NCI-H69 (cell line): ENCODE measurements at places on chromosomes 3 and 15.

DNA sequence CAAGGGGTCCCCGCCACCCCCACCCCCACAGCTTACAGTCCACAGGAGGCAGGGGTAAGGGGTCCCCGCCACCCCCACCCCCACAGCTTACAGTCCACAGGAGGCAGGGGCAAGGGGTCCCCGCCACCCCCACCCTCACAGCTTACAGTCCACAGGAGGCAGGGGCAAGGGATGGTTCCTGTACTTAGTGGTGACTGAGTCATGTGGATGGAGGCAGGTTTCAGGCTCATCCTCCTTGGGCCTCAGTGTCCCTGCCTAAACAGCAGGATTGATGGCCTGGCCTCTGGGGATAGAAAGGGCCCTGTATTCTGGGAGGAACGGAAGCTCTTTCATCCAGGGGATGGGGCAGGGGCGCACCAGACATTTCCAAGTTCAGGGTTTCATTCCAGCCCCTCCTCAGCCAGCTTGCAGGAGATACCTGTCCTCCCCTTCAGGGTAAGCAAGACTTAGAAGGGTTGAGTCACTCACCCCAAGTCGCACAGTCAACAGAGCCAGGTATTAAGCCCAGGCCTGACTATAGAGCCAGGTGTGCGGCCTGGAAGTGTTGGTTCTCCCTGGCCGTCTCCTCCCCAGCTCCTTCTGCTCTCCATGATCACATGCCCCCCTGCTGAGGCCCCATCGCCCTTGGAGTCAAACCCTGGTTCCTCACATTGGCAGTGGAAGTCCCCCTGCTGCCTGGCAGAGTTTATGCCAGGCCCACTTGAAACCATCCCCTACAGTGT is 12.5 kb downstream of the CSK start:
- no peak for DNase-seq

GRCh38 chr3:180755556-180755955 is 76.3 kb upstream of the CCDC39 start:
- no peak for DNase-seq

DNA sequence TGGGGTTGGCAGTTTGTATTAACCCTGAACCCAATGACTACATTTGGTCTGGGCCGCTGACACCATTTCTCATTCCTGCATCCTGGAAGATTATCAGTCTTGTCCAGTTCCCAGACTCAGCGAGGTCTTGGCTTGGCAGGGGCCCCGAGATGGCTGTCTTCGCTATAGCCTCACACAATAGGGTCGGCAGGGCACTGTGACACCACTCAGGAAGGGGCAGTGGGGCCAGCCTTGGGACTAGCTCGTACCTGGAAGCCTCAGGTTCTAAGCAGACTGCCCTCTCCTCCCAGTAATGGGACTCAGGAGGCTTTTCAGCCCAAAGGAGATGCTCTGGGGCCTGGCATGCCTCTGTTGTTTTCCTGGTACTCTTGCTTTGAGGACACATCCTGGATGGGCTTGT is 9.1 kb downstream of the TEX264 start:
- DNase-seq = no peak

DNA sequence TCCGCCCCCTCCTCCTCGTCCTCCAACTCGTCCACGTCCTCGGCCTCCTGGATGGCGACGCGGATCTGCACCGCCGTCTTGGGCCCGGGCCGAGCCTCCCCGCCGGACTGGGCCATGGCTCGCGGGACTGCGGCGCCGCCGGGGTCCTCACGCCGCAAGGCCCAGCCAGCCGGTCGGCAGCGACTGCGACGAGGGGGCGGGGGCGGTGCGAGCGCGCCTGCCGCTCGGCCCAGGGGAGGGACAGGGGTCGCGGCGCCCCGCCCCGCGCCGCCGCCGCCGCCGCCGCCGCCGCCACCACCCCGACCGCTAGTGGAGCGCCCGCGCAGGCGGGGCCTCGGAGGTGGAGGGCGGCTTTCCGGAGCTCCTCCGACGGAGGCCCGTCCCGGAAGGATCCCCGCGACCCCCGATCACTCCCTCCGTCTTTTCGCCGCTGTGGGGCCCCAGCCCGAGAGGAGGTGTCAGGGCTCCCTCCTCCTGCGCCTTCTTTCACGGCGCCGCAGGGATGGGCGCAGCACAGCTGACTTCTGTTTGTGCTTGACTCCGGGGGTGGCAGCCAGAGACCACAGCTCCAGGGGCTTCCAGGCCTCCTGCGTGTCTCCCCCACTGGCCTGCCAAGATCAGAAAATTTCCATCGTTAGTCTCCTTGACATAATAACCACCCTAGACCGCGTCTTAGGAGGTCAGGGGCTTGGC is at the start of gene LARP6:
LARP6 (minus strand) TSS at position 185 of the 693 bp plus-strand sequence; CDS start at position 116, 69 bp downstream.
- peak; percentile 34 for DNase-seq

DNA sequence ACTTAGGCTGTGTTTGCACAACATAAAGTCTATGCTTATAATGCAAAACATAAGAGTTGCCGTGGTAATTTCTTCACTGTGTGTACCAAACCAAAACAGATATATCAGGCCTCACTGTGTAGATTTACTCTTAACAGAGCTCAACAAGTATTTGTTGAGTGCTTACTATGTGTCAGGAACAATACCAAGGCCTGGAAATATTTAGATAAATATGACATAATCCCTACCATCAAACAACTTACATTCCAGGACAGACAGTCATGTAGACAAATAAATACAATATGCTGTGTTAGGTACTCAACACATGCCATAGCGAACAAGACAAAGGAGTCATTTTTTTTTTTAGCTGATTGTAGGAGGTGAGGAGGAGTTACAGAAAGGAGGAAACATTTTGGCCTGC is 554.0 kb downstream of the NSUN3 start:
- no peak for DNase-seq

DNA sequence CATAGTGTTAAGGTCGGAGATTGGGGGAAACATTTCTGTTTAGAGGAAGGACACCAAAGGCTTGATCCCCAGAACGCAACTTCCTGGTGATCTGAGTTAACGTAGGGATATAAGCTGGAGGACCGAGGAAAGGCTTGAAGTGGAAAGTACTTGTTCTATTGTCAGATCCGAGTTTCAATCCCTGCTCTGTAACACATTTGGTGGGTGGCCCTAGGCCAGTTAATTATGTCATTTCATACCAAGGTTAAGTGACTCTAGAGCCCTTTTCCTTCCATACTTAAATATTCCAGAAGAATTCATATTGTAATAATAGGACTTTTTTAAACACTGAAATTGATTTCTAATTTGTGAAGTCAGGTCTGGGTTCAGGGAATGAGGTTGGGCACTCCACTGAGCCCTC is 80.9 kb downstream of the RPLP1 start:
- DNase-seq = no peak

DNA sequence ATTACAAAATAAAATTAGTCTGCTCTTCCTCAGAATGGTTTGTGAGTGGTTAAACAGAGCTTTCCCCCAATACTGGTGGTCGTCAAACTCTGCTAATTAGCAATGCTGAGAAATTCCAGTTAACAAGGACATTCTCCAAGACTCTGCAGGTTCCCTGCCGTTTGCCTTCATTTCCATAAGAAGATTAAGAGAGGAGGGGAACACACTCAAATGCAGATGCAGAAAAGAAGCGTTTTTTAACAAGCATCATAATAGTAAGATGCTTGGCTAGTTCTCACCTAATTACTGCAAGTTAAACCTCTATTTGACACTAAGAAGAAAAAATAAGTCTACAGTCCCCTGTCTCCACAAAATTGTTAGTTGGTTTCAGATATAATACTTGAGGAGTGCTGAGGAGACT is 3.7 kb upstream of the SOX2 start:
- DNase-seq = no peak

- no peak for DNase-seq
Observed at GRCh38 chr15:78417754-78418630, 20.0 kb upstream of the IREB2 start.

DNA sequence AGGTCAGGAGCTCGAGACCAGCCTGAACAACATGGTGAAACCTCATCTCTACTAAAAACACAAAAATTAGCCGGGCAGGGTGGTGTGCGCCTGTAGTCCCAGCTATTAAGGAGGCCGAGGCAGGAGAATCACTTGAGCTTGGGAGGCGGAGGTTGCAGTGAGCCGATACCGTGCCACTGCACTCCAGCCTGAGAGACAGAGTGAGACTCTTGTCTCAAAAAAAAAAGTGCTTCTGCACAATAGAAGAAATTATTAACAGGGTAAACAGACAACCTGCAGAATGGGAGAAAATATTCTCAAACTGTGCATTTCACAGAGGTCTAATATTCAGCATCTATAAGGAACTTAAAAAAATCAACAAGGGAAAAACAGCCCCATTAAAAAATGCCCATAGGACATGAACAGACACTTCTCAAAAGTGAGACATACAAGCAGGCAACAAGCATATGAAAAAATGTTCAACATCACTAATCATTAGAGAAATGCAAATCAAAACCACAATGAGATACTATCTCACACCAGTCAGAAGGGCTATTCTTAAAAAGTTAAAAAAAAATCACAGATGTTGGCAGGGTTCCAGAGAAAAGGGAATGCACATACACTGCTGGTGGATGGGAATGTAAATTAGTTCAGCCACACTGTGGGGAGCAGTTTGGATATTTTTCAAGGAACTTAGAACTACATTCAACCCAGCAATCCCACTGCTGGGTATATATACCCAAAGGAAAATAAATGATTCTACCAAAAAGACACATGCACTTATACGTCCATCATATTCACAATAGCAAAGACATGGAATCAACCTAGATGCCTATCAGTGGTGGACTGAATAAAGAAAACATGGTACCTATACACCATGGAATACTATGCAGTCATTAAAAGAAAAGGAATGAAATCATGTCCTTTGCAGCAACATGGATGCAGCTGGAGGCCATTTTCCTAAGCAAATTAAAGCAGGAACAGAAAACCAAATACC is 75.5 kb downstream of the MSL2 start:
- no peak for DNase-seq

DNA sequence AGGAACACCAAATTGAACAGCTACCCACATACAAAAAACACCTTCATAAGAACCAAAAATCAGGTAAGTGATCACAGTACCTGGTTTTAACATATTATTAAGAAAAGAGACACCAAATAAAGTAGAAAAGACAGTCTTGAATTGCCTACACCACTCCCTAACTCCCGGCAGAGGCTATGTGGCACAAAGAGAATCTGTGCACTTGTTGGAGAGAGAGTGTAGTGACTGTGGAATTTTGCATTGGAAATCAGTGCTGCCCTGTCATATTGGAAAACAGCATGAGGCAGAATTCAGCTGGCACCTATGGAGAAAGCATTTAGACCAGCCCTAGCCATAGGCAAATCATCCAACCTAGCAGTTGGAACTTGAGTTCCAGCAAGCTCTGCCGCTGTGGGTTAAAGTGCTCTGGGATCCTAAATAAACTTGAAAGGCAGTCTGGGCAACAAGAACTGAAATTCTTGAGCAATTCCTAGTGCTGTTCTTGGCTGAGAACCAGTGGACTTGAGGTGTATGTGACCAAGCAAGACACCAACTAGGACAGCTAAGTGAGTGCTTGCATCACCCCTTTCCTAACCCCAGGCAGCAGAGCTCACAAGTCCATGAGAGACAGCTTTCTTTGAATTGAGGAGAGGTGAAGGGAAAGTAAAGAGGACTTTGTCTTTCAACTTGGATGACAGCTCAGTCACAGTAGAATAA is 969.6 kb upstream of the ALCAM start:
- no peak for DNase-seq

GRCh38 chr15:70247281-70247680 is 149.6 kb upstream of the TLE3 start:
- DNase-seq = no peak

GRCh38 chr15:25329696-25330095 is 109.1 kb downstream of the UBE3A start:
- peak; percentile 8 for DNase-seq

DNA sequence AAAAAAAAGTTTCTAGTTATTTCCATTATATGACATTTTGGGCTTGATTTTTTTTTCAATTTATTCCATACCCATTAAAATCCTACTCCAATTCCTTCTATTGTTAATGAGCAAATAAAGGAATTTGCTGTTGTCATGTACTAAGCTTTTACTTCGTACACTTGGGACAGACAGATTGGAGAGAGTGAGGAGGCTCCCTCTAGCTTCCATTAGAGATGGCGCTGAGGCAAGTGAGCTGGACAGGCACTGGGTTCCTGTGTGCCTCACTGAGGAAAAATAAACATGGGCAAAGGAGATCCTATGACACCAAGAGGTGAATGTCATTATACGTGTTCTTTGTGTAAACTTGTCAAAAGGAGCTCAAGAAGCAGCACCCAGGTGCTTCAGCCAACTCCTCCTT is 441.1 kb upstream of the MDFIC2 start:
- DNase-seq = peak; percentile 11

DNA sequence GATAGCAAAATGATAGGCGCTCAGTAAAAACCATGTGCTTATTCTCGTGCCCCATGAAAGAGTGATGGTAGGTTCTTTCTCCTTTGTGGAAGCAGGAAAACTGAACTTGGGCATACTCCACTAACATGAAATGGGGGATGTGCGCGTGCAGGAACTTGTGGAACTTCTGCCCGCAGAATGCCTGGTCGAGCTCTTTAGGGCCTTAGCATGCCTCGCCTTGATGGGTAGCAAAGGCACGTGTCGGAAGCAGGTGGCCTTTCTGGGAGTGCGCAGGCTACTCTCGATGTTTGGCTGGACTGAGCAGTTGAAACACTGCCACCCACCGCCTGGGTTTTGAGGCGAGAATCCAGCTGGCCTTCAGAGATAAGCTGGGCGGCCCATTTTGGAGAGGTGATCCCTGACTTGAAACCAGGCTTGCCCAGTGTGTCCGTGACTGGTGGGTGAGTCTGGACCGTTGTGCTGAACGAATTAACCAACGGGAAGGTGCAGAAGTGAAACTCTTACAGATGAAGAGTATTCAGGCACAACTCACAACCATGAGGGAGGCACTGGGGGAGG is 842 bp downstream of the PCCB start:
- DNase-seq = peak; percentile 74

- no peak for DNase-seq
Observed at GRCh38 chr15:47529241-47529640, 188.1 kb upstream of the SEMA6D start.

GRCh38 chr3:49725906-49726681 is 2.3 kb upstream of the GMPPB start:
- peak; percentile 30 for DNase-seq

- no peak for DNase-seq
Observed at GRCh38 chr15:98123834-98124233, 163.3 kb downstream of the ARRDC4 start.

DNA sequence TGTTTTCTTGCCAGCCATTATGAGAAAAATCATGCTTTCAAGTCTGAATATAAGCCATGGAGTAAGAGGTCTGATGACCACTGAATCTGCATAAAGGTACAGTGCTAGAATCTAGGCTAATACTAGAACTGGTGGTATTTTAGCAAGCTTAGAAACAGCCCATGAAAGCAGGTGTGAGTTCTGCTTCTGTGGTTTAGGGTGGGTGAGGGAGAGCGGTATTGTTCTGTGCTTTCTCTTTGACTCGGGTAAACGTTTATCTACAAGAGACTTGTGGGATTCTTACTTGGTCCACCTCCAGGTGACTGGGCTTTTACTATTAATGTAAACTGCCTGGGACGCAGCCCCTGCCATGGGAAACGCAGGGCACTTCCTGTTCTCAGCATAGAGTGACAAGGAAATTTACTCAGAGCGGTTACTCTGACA is 55.2 kb downstream of the PGPEP1L start:
- no peak for DNase-seq

DNA sequence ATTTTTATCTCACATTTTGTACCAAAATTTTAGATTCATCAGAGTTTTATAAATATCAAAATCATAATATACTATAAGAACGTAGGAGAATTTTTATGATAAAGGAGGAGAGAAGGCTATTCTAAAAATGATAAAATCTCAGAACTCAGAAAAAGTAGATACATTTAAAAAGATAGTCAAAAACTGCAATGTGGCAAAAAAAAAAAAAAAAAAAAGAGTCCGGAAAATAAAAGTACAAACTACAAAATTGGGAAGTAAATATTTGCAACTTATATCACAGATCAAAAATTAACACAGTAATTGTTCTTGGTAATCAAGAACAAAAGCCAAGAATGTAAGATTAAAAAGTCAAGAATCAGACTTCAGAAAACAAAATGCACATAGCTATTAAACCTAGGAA is 332.1 kb downstream of the MCTP2 start:
- DNase-seq = no peak
